Hindlimb muscle (tissue), 1 donor: ENCODE measurements at places on chromosomes 2 and 18.

DNA sequence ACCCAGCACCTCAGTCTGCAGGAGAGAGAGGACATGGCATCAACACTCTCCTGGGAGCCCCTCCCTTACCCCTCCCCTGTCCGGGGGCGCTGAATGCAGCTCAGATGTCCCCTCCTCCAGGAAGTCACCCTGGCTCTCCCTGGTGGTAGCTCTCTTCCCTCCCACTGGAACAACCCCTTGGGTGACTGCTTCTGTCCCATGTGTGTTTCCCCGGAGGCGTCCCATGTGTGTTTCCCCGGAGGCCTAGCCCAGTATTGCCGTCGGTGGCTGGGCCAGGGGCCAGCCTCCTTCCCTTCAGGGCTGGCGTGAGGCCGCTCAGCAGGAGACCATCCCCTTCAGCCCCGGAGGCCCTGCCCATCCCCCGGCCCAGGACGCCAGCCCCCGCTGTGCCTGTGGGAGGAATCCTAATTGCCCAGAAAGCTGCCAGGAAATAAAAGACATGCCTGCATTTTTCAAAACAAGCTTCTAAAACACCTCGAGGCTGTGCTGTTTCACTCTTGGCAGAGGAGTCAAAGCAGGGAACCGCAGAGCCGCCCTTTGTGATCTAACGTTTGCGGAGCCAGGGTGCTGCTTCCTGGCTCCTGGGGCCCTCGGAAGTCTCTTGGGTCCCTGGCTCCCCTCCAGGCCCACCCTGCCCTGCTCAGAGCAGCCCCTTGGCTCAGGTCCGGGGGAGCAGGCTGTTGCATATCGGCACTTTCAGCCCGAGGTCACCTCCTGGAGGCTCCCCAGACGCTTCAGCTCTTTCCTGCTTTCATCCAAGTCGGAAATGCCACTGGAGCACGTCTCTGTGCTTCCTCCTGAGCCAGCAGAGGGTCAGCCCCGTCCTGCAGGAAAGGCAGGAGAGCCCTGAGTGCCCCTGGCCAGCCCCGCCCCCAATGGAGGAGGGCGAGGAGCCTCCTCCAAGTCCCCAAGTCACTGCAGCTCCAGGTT lies 11.4 kb downstream of the SNED1 start:
- DNase-seq = no peak

DNA sequence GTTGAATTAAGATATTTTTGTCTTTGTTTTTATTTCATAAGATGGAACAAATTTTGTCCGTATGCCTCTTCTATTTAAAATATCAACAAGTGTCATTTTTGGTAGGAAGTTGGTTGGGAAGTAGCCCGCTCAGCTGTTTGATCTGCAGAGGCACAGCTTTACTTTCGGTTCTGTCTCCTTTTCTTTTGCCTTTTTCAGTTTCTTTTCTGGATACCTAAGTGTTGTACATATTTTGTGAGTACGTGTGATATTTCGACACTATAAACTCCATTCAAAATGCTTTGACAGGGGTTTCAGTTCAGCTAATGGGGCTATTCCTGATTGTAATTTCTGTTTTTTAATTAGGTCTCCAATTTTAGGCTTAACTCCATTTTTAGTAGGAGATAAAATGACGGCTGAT lies 1785.0 kb upstream of the LRRTM1 start:
- DNase-seq = no peak

GRCh38 chr2:26988058-26988860 lies 17.8 kb downstream of the MAPRE3 start:
- no peak for DNase-seq

GRCh38 chr2:101230541-101231001 lies 22.1 kb upstream of the CNOT11 start:
- DNase-seq = no peak

- DNase-seq = no peak
Measured at GRCh38 chr18:65651192-65651591, 99.6 kb upstream of the CDH7 start.
